NCI-H2081 (cell line): ENCODE measurements at places on chromosomes 2 and 18.
A peak's percentile ranks its signal among the peaks of the same experiment; 100 is the strongest.

DNA sequence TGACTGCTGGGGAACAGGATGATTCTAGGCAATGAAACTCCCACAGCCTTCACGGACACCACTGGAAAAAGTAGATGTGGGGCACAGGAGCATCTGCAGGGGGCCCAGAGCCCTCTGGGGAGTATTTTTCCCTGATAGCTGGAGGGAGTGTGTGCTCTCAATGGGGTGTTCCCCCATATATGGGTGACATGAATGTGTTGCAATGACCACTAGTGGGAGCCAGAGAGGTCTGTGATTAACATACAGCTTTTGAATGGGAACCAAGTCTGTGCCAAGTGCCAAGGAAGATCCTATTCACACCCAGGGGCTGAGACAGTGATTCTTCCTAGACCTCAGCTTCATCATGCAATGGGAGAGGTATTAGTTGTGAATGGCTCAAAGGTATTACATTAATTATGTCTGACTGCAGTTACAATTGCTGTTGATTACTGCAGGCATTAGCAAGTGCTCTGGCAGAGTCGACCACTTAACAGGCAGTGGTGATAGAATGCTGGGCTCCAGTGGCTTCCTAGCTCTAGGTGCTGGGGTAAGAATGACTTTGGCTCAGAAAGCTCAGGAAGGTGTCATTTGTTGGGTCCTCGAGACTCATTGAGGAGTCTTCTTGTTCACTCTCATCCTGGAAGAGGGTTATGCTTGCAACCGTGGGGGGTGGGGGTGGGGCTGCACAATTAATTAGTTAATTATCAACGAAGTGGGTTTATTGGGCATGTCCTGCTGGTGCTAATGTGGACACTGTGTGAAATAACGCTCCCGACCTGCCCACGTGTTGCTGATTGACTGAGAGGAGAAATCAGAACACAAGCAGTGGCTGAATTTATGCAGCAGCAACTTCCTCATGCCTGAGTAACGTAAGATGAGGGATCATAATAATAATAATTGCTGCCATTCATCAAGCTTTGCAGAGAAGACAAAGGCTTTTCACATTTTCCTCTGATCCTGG lies 194.1 kb downstream of the CLIP4 start:
- peak; percentile 65 for DNase-seq

GRCh38 chr18:61400016-61400635 lies 66.9 kb downstream of the CDH20 start:
- DNase-seq: no peak

DNA sequence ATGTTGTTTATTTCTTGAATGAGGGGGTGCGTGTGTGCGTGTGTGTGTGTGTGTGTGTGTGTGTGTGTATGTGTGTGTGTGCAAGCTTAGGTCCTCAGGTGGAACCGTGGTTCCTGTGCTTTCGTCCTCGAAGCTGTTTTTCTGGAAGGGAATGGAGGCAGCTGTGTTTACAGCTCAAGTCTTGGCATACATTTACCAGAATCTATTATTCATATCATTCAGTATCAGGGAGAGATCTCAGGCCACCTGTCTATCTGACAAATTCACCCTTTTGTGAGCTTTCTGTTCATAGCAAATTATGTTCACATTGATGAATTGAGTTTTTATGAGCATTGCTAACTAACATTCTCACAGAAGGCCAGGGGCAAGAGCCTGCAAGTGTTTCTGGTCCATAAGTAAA lies 550.4 kb downstream of the ARHGAP15 start:
- DNase-seq: peak; percentile 80

DNA sequence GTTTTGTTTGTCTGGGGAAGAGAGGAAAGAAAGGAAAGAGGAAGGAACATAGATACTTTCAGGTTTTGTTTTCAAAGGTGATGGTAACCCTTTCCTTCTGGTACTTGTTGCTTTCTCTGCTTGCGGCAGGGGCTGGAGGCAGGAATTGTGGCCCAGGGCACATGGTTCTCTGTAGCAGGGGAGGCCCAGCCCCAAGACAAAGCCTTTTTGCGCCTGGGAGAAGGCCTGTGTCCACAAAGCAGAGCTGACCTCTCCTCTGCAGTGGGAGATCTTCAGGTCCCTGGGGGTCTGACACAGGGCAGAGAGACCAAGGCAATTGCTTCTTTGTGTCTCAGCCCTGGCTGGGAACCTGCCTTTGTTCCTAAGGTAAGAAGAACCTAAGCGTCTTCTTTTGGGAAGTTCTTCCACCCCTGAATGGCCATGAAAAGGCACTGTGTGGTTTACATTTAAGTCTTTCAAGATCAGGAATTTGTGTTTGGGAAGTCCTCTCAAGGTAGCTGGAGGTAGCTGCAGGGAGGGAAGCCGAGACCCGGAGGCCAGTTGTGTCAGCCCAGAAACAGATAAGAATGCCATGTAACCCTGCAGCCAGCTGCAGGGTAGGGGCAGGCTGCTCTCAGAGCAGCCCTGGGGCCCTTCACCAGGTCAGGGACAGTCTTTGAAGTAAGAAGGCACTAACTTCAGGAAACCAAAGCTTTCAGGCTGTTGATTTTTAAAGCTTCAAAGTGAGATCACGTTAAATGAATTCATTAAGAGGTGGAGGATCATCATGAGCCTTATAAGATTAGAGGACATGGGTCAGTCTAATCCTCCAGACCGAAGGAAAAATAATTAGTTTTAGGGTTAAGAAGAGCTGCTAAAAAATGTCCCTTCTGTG lies 119.3 kb downstream of the STPG4 start:
- DNase-seq: no peak

DNA sequence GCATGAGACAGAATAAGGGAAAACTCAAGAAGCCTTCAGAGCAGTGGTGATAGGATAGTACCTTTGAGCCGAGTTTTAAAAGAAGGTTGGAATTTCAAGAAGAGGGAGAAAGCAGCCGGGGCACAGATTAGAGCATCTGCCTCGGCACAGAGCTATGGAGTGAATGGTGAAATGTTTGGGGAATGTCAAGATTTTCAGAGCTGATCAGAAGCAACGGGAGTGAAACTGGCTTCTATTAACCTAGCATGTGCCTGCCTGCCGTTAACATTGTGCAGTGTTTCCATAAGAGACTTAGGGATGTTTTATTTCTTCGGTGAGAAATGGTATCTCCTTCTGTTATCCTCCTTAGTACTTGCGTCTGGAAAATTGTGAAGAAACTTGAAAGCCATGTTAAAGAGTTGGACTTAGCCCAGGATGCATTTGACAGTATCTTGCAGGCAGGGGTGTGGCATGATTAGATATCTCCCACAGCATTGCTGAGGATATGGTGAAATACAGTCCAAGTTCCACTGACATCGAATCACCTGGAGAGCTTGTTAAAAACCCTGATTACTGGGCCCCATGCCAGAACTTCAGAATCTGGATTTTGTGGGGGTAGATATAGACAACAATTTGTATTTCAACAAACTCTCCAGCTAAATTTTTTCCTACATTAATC lies 96.8 kb upstream of the PPP1CB start:
- DNase-seq: no peak

GRCh38 chr2:179429060-179429471 lies 164.4 kb upstream of the SESTD1 start:
- no peak for DNase-seq

GRCh38 chr2:192195548-192196418 lies 1.1 kb upstream of the TMEFF2 start:
- no peak for DNase-seq

DNA sequence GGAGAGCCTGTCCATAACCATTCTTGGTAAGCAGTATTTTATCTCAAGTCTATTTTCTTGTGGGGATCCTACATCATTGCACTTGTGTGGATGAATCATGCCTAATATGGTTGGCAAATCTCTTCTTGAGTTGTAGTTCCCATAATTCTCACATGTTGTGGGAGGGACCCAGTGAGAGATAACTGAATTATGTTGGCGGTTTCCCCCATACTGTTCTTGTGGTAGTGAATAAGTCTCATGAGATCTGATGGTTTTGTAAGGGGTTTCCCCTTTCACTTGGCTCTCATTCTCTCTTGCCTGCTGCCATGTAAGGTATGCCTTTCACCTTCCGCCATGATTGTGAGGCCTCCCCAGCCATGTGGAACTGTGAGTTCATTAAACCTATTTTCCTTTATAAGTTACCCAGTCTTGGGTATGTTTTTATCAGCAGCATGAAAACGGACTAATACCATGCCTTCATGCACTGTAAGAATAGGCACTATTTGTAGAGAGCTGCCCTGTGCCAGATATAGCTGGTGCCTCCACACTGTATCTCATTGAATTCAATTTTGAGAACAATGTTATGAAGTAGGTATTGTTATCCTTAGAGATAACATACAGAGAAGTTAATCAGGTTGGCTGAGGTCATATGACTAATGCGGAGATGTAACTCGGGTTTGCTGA lies 148.3 kb downstream of the PLCL1 start:
- no peak for DNase-seq
